ENCODE measurements at places on chromosomes 13 and 19. TPM values are rescaled to one million over a fixed set of nuclear protein-coding genes. Genes with fewer than 3 reads are reported as not detected.

DNA sequence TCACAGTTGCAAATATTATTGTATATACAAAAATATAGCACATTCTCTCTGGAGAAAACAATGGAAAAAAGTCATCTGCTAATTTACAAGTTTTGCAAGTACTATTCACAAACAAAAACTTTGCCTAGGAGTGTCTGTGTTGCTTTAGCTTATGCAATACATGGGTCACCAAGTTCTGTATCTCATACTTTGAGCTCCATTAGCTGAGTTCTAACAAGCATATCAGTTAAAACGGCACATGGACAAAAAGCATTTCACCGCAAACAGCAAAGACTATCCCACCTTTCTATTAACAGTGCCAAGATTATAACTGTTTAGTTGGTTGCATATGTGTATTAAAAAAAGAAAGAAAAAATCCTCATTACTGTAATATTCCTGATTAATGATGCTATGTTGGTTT lies 4.6 kb downstream of the SPRY2 start:
- no peak overlapping the region for H3K27ac ChIP-seq
- no peaks in the 10 kb centered on the region for H3K36me3 ChIP-seq
- no peak for DNase-seq
- H3K27me3 ChIP-seq: no peaks in the 10 kb centered on the region

IL11 gene
- 0.27 TPM for total RNA-seq

DNA sequence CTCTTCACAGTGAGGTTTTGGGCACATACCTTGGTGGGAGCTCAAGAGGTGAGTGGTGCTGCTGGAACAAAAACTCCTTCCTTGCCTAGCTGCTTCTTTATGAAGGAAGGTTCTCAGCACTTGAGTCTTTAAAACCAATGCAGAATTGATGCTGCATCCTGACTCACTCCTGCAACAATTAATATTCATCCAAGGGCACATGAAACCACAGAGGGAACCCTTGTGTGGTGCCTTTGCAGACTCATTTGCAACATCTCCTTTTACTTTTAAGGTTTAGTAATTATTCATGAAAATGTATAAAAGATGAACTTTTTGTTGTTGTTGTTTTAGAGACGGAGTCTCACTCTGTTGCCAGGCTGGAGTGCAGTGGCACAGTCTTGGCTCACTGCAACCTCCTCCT lies 30.1 kb downstream of the OPA3 start:
- H3K27ac ChIP-seq: no peak overlapping the region
- no peaks in the 10 kb centered on the region for H3K36me3 ChIP-seq
- H3K27me3 ChIP-seq: no peaks in the 10 kb centered on the region
- H3K4me1 ChIP-seq: no peaks in the 10 kb centered on the region
- H3K4me3 ChIP-seq: no peak overlapping the region

- H3K36me3 ChIP-seq: no peaks in the 10 kb centered on the region
- no peak overlapping the region for H3K27ac ChIP-seq
- no peaks in the 10 kb centered on the region for H3K27me3 ChIP-seq
- no peak for DNase-seq
Measured at GRCh38 chr19:33032218-33032781, 32.4 kb downstream of the RHPN2 start.
